ENCODE measurements at places on chromosomes 12 and 14.
A peak's percentile ranks its signal among the peaks of the same experiment; 100 is the strongest.

DNA sequence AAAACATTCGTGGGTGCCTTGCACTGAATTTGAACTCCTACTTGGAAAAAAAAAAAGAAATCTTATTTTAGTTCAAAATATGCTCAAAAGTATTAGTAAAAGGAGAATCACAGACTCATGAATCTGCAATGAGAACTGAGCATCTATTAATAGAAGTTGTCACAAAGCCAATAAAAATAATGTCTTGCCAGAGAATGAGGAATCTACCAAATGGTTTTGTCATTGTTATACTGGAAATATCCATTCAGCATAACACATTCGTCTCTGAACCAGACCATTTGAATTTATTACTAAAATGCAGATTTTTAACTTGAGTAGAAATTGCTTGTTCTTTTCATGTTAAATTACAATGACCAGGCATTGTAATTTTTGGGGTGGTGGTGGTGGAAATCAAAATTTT, 11.6 kb upstream of the PTPRB start:
- no peak for DNase-seq

DNA sequence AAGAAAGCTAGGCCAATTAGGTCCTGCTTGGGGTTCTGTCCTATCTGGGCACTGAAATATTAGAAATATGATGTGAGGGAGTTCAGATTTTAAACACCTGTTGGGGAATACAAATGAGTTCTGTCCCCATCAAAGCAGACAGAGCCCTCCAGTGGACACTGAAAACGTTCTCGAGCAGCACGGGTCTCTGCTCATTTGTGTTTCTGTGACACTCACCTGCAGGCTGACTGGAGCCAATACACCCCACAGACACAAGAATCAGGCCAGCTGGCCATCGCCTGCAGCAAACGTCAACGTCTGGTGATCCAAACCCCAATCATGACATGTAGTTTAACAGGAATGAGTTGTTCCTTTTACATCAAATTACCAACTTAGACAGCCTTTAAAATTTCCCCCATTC, 493.4 kb upstream of the TMEM132C start:
- no peak for DNase-seq

DNA sequence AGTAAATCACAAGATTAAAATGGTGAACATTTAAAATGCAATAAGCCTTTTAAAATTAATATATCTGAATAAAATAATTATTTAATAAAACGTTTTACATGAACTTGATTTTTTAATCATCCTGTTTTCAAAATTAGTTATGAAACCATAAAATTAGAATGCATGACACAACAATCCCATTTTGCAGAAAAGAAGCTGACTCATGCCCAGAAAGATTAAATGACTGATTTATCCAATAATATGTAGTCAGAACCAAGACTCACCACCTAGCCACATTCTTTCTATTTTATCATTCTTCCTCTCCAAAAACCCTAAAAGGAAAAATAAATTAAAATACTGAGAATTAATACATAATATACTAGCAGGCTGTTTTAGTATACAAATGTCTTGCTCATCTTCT, 83.0 kb upstream of the LGR5 start:
- no peak for DNase-seq

DNA sequence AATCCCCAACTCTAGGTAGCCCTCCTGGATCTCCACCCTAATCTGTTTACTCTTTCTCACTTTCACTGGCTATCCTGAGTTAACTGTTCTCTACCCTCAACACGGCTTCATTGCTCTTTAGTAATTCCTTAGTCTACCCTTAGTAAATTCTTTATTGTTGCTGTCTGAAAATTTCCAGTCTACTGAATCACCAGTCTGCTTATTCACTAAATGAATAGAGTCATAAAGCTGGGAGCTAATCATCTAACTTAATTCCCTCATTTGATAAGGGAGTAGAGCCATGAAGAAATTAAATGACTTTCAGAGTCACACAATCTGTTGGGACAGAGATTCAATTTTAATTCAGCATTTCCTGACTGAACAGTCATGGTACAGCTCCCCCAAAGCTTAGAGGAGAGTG, 36.5 kb downstream of the YEATS4 start:
- no peak for DNase-seq

DNA sequence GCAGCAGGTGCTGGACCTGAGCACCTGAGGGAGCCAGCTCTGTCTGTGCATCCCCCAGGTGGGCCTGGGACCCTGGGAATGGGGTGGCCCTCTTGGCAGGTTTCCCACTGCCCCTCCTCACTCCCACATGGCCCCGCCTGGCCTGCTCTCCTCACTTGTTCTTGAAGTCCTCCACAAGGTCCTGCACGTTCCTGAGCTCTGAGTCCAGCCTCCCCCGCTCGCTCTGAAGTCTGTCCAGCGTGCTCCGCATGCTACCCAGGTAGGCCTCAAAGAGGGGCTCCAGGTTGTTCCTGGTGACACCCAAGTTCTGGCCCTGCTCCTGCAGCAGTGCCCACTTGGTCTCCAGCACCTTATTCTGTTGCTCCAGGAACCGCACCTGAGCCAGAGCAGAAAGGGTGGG, 2.9 kb downstream of the KRT79 start:
- DNase-seq, result no peak

DNA sequence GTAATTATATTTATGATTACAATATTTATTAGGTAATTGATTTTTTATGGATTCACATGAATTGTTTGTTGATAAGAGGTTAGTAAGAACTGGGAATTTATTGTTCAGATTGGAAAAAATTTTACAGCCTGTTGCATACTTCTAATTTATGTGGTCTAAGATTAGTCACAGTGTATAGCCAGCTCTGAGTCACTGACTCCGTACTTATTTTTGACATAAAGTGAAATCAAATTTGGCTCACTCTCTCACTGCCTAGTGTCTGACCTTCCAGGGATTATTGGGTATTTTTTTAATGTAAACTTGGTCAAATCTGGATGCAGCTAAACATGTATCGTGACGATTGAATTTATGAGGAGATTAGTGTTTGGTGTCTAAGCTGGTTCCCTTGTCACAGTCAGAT, 109.3 kb downstream of the PTPRQ start:
- DNase-seq, result no peak

DNA sequence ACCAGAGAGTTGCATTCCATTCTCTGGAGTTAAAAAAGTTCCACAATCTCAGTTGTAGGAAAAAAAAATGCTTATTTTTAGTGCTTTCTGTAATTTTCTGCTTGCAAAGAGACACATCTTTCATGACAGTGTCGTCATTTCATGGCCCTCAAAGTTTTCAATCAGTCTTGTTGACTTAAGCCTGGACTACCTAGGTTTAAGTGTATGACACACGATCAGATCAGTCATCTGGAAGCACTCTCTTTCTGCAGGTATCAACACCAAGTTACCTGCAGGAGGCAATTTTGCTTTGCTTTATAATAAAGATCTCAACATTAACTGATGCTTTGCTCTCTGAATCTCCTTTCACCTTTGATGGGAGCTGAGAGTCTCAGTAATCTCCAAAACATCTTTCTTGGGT, 251.6 kb downstream of the BCAT1 start:
- DNase-seq, result no peak

- peak; percentile 79 for DNase-seq
Measured at GRCh38 chr14:99793213-99794150, at the start of gene EML1. TSS of gene EML1 (plus strand) at chr14:99793413. CDS start at chr14:99793477, 64 bp downstream.

DNA sequence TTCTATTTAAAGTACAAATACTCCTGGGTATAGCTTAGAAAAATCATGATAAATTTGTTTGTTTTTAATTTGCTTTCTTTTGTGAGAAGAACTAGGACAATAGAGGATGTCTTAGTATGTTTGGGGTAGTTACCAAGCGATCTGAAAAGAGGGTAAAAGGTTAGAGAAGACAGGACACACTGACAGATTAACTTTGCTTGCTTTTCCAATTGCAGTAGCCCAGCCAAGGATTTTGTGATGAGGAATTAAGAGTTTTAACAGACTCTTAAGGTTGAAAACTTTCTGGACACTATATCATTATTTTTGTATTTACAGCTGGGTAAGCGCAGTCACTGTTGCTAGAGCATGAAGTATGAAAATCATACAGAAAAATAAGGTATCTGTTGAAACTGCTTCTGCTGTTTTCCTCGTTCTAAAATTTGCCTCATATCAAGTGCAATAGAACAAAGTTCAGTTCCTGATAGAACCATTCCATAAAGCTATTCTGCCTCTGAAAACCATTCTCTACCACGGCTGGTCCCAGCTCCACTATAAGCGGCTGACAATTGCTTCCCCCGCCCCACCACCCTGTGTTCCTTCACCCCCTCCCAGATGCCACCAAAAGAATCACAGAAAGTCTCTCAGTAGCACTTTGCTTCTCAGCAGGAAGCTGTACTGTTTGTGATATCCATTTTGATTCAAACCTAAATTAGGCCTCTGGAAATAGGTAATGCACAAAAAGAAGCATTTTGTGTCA, 413.4 kb downstream of the BCAT1 start:
- DNase-seq, result no peak

GRCh38 chr12:65084579-65084978, 36.5 kb downstream of the WIF1 start:
- no peak for DNase-seq

DNA sequence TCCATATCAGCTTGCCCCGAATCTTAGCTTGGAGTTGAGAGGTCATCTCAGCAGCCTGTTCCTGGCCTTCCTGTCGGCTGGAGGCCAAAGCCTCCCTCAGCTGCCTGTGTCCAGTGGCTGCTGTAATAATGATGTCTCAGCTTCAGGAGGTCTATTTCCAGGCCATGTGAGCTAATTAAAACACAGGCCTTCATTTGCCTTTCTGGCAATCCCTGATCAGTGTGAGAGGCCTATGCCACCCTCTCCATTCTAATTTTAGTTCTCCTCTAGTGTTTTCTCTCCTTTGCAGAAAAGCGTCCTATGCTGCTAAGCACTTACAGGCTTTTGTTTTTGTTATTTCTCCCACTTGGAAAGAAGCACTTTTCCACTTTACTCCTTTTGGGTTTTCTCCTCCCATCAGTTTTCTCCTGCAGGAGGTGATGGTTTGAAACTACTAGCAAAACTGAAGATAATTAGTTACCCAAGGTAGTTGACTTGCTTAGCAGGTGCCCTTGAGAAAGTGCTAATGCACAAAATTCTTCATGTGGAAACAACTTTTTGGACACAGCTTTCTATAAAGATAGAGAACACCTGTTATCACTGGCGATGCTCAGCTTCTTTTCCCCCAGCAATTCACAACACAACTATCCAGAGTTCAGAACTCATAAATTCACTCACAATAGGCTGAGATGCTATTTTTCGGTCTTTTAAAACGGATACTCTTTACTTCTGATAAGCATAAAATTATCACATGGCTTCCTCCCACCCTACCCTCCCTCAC, 255.3 kb upstream of the GARIN6 start:
- DNase-seq, result no peak

- peak; percentile 18 for DNase-seq
Measured at GRCh38 chr12:17592472-17592871, 497.5 kb downstream of the RERGL start.

- no peak for DNase-seq
Measured at GRCh38 chr12:71061451-71061850, 96.3 kb downstream of the TSPAN8 start.

- no peak for DNase-seq
Measured at GRCh38 chr14:49623941-49624839, 3.6 kb downstream of the MGAT2 start.

- DNase-seq, result no peak
Measured at GRCh38 chr12:107267604-107268003, 174.3 kb upstream of the CRY1 start.

GRCh38 chr14:23632461-23633159, 3.6 kb upstream of the DHRS2 start:
- DNase-seq, result no peak

DNA sequence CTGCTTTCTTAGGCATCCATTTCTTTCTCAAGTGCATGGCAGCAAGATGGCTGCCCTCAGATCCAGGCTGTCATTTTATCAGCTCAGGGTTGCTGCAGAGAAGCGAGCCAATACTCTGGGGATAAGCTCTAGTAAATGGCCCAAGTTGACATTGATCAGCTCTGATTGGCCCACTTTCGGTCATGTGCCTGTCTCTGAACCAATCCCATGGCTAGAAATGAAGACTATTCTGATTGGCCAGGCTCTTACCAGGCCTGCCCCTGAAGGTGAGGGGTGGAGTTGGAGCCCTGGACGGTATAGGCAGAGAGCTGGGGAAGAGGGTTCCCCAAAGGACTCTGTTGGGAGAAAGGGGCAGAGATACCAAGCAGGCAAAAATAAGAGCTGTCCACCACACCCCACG, 41.4 kb downstream of the MYO1H start:
- DNase-seq, result peak; percentile 17

- no peak for DNase-seq
Measured at GRCh38 chr14:73743431-73743931, 29.3 kb upstream of the PNMA1 start.

DNA sequence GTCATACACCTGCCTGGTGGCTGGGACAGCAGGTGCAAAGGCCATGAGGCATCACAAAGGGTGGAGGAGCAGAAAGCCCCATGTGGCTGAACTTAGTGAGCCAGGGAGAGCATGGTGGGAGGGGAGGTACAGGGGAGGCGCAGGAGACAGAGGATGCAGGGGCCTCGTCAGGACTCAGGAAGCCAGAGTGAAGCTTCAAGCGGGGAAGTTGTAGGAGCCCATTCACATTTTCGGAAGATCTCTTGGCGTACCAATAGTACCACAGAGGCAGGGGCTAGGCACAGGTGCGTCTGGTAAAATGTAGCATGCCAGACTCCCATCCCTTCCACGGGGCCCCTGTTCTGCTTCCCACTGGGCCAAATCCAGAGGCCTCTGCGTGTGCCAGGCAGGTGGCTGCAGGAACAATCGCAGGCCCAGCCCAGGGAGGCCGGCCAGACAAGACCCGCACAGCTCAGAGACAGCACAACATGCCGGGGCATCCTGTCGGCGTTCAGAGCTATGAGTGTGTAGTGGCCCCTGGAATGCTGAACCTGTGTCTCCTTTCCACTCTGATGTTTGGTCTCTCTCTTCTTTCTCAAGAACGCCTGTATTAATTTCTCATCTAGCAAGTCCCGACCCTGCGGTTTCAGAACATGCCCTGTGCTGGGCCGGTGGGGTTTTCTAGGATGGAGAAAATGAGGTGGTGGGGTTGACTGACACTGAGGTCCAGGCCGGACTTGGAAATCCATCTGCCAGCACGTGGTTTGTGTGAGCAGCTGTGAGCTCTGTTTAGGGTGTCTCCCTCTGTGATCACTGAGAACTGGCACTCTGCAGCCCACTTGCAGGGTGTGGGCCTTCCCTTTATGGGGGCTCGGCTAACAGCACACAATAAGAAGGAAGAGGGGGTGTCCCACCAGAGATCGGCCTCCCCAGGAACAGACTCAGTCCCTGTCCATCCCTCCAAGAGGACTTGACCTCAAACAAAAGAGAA, 5.5 kb upstream of the TMEM132D start:
- no peak for DNase-seq

- DNase-seq, result peak; percentile 32
Measured at GRCh38 chr14:64910847-64911495, 3.3 kb upstream of the CHURC1 start.

- no peak for DNase-seq
Measured at GRCh38 chr12:123091230-123092150, 59.4 kb downstream of the PITPNM2 start.

DNA sequence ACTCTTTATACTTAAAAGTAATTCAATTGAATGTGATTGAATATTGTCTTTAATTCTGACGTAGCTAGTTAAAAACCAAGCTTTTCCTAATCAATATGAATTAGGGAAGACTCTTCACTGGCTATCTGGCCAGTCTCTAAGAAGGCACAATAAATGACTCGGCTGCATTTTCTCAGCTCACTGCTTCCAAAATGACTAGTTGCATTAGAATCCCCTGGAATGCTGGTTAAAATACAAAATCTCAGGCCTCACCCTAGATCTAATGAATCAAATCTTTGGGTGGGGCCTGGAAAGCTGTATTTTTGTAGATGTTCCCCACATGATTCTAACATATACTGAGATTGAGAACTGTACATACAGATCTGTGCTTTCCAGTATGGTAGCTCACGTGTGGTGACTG, 242.1 kb downstream of the CHST11 start:
- DNase-seq, result no peak
